Keratinocyte (primary cell): ENCODE measurements at places on chromosomes 5 and 9.
A peak's percentile ranks its signal among the peaks of the same experiment; 100 is the strongest.

DNA sequence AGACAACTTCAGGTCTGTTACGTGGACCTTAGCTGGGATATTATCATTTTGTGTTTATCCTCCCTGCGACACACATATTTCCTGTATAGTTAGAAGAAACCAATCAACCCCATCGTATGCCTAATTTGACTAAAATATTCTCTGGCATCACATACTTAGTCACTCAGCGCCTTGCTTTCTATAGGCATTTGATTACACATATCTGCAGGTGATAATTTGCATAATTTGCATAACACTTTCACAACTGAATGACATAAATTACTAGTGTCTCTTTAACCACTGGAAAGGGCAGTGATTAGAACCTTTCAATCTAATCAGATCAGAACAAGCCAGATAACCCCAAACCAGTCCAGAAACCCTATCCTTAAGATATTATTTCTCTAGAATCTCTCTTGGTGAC lies 390.2 kb downstream of the TLR4 start:
- H3K36me3 ChIP-seq: no peaks in the 10 kb centered on the region
- H3K27me3 ChIP-seq: no peaks in the 10 kb centered on the region

DNA sequence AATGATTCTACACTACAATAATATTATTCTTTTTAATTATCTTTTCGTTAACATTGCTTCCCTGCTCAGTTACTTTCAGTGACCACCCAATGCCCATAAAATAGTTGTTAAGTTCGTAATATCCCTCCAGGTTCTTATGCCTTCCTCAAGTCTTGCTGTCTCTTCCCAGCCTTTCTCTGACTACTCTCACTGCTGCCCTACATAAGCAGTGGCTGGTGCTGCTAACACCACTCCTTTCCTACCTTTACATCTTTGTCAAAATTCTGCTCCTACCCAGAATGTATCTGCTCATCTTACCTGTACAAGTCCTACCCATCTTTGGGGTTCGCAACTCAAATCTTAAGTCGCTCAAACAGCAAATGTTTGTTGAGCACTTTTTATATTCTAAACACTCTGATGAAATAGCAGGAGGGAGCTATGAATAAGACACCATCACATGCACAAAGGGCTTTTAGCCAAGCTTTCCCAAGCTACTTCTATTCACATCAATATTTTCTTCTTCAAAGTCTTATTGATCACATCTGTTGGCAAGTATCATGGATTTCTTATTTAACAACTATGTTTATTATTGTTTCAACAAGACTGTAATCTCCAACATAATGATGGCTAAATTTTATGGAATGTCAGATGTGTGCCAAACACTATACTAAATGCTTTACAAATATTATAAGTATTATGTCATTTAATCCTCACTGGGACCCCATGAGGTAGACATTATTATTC lies 29.5 kb downstream of the SLC25A46 start:
- DNase-seq: no peak
- H3K4me3 ChIP-seq: no peak overlapping the region
- no peaks in the 10 kb centered on the region for H3K27me3 ChIP-seq
- H3K4me1 ChIP-seq: no peaks in the 10 kb centered on the region

- H3K4me1 ChIP-seq: no peaks in the 10 kb centered on the region
- DNase-seq: no peak
- no peaks in the 10 kb centered on the region for H3K36me3 ChIP-seq
Measured at GRCh38 chr9:137136881-137137607, 1.9 kb upstream of the GRIN1 start.

GRCh38 chr5:99025298-99026045 lies 96.7 kb upstream of the CHD1 start:
- no peak overlapping the region for H3K4me3 ChIP-seq
- no peak overlapping the region for H3K27ac ChIP-seq
- H3K4me1 ChIP-seq: peaks cover under 1% of the 10 kb centered on the region
- no peaks in the 10 kb centered on the region for H3K27me3 ChIP-seq

GRCh38 chr9:118088090-118088489 lies 383.9 kb downstream of the TLR4 start:
- H3K27ac ChIP-seq: no peak overlapping the region
- H3K36me3 ChIP-seq: no peaks in the 10 kb centered on the region
- H3K4me1 ChIP-seq: no peaks in the 10 kb centered on the region
- no peak for DNase-seq

- H3K27me3 ChIP-seq: no peaks in the 10 kb centered on the region
- H3K36me3 ChIP-seq: peaks cover 36% of the 10 kb centered on the region
- H3K4me1 ChIP-seq: no peaks in the 10 kb centered on the region
- no peak overlapping the region for H3K4me3 ChIP-seq
- no peak for DNase-seq
Measured at GRCh38 chr5:154868702-154869101, 10.3 kb downstream of the CNOT8 start.

- no peaks in the 10 kb centered on the region for H3K4me1 ChIP-seq
- H3K27ac ChIP-seq: no peak overlapping the region
- H3K27me3 ChIP-seq: no peaks in the 10 kb centered on the region
- no peak overlapping the region for H3K4me3 ChIP-seq
- no peaks in the 10 kb centered on the region for H3K36me3 ChIP-seq
- DNase-seq: no peak
Measured at GRCh38 chr9:132823370-132824145, 54.5 kb downstream of the AK8 start.

DNA sequence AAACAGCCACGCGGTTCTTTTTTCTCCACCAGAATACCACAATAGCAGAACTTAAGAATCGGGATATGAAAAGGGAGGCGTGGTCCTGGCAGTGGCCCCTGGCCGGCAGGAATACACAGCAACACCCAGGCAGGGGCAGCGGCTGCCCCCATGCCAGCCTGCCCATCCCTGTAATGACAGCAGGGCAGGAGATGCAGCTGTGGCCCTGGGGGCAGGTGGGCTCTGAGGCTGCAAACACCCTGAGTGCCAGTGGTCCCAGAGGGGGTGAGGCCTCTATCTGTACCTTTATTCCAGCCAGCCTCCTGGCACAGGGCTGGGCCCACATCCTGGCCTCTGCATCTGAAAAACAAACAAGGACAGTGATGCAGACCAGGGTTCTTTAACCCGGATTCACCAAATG lies 12.4 kb downstream of the DIPK1B start:
- H3K4me1 ChIP-seq: peaks cover 45% of the 10 kb centered on the region
- no peak overlapping the region for H3K27ac ChIP-seq
- H3K4me3 ChIP-seq: no peak overlapping the region

- no peak overlapping the region for H3K27ac ChIP-seq
- no peaks in the 10 kb centered on the region for H3K27me3 ChIP-seq
- no peak for DNase-seq
- no peak overlapping the region for H3K4me3 ChIP-seq
Measured at GRCh38 chr5:56737951-56738606, 77.3 kb upstream of the MAP3K1 start.

DNA sequence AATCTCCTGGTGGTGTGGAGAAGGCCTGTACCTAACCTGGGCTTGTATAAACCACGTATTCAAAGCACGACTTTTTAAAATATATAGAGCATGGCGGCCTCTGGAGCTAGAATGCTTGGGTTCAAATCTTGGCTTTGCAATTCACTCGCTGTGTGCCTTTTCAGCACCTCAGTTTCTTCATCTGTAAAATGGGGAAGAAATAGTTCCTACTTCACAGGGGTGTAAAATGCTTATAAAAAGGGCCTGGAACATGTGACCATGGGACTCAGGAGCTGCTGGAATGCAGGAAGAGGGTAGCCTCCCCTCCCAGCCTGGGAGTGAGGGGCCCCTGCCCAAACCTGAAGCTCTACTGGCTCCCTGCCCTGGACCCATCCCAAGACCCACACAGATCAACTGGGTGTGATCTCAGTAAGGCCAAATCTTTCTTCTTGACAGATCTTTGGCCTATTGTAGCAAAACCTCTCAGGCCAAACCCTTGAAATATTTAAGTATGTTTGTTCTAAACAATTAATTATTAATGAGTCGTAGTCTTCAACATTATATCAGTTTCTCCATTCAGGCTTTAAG lies 269.0 kb downstream of the ZSWIM6 start:
- no peaks in the 10 kb centered on the region for H3K27me3 ChIP-seq
- H3K27ac ChIP-seq: no peak overlapping the region
- no peaks in the 10 kb centered on the region for H3K36me3 ChIP-seq
- DNase-seq: no peak

GRCh38 chr5:73853091-73853490 lies 227.1 kb downstream of the ARHGEF28 start:
- H3K27ac ChIP-seq: peak overlapping the region; percentile 59
- H3K36me3 ChIP-seq: peaks cover 17% of the 10 kb centered on the region
- H3K27me3 ChIP-seq: no peaks in the 10 kb centered on the region
- peaks cover 10% of the 10 kb centered on the region for H3K4me1 ChIP-seq
- no peak for DNase-seq

- H3K36me3 ChIP-seq: no peaks in the 10 kb centered on the region
- peak overlapping the region; percentile 78 for H3K27ac ChIP-seq
- no peaks in the 10 kb centered on the region for H3K27me3 ChIP-seq
Measured at GRCh38 chr9:93094658-93095204, 1.3 kb upstream of the CARD19 start.

GRCh38 chr9:84671586-84672521 lies 2.3 kb downstream of the NTRK2 start:
- H3K36me3 ChIP-seq: no peaks in the 10 kb centered on the region
- no peak overlapping the region for H3K27ac ChIP-seq
- H3K4me3 ChIP-seq: no peak overlapping the region
- H3K4me1 ChIP-seq: peaks cover 24% of the 10 kb centered on the region
- H3K27me3 ChIP-seq: peaks cover 24% of the 10 kb centered on the region
- no peak for DNase-seq

DNA sequence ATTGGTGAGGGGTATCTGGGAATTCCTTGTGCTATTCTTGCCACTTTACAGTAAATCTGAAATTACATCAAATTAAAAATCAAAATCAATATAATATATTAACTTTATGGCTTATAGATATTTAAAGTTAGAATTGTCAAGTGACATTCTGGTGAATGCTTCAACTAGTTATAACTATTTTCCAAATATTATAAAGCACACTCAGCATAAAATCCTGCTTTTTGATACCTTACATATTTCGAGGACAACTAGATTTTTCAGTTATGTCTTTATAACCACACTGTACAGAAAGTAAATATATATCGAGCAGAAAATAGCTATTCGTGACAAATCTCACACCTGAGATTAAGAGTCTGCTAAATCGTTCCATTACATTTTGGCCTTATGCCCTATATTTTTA lies 210.2 kb downstream of the PDE4D start:
- H3K36me3 ChIP-seq: no peaks in the 10 kb centered on the region
- no peak overlapping the region for H3K27ac ChIP-seq
- DNase-seq: no peak
- no peaks in the 10 kb centered on the region for H3K27me3 ChIP-seq
- peaks cover 8% of the 10 kb centered on the region for H3K4me1 ChIP-seq
- H3K4me3 ChIP-seq: no peak overlapping the region

- H3K4me3 ChIP-seq: no peak overlapping the region
- no peaks in the 10 kb centered on the region for H3K27me3 ChIP-seq
- H3K36me3 ChIP-seq: no peaks in the 10 kb centered on the region
- peaks cover 25% of the 10 kb centered on the region for H3K4me1 ChIP-seq
- H3K27ac ChIP-seq: no peak overlapping the region
Measured at GRCh38 chr9:92952906-92953610, 5.7 kb downstream of the FGD3 start.

DNA sequence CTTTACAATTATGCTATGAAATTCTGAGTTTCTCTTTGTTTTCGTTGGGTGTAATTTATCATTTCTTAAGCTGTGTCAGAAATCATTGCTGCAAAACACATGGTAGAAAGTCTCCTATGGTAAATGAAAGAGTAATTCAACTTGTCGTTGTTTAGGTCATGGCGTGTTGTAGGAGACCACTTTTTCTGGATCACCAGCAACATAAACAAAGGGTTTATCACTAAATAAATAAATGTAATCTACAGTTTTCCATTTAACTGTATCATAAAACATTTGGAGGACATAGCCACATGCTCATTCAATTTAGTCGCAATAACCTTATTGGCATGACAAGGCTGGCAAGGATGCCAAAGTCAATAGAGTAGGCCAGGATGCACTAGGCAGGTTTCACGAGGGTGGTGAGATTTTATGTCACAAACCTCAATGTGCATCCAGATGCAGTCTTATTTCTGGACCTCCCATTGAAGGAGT lies 154.4 kb upstream of the ERCC6L2 start:
- no peak overlapping the region for H3K4me3 ChIP-seq
- H3K27me3 ChIP-seq: no peaks in the 10 kb centered on the region
- no peaks in the 10 kb centered on the region for H3K4me1 ChIP-seq
- H3K27ac ChIP-seq: no peak overlapping the region
- no peak for DNase-seq
- no peaks in the 10 kb centered on the region for H3K36me3 ChIP-seq

DNA sequence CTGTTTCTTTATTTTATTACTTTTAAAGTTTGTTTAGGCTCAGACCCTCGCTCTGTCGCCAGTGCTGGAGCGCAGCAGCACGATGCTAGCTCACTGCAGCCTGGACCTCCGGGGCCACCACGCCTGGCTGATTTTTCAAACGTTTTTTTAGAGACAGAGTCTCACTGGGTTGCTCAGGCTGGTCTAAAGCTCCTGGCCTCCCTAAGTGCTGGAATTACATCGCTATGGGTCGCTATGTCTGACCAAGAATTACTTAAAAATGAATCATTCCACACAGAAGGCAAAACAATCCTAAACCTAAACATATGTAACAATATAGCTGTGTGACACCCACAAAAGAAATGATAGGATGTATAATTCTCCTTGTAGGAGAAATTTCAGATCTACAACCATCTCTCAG lies 86.9 kb upstream of the SIMC1 start:
- no peaks in the 10 kb centered on the region for H3K36me3 ChIP-seq
- no peaks in the 10 kb centered on the region for H3K27me3 ChIP-seq
- no peak for DNase-seq
- no peak overlapping the region for H3K4me3 ChIP-seq

- no peaks in the 10 kb centered on the region for H3K27me3 ChIP-seq
- H3K4me1 ChIP-seq: peaks cover 65% of the 10 kb centered on the region
- no peak overlapping the region for H3K4me3 ChIP-seq
- no peaks in the 10 kb centered on the region for H3K36me3 ChIP-seq
- peak; percentile 95 for DNase-seq
- H3K27ac ChIP-seq: peak overlapping the region; percentile 91
Measured at GRCh38 chr9:131733541-131734061, 6.3 kb downstream of the RAPGEF1 start.

DNA sequence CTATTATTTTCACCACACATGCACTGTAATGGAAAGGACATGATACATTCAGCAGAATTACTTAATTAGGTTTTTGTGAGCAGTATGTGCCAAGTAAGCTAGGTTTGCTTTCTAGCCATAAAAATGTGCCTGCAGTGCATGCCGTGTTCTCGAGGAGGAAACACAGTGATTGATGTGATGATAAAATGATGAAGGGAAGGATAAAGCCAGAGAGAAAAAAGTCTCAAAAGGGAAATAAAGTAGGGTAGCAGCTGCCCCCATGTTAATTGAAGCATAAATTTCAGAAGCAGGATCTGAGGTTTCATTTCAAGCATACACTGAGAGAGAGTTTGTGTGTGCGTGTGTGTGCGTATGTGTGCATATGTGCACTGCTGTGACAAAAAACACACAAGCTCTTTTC lies 714.2 kb upstream of the C9orf72 start:
- H3K4me1 ChIP-seq: no peaks in the 10 kb centered on the region
- H3K4me3 ChIP-seq: no peak overlapping the region
- no peaks in the 10 kb centered on the region for H3K36me3 ChIP-seq

DNA sequence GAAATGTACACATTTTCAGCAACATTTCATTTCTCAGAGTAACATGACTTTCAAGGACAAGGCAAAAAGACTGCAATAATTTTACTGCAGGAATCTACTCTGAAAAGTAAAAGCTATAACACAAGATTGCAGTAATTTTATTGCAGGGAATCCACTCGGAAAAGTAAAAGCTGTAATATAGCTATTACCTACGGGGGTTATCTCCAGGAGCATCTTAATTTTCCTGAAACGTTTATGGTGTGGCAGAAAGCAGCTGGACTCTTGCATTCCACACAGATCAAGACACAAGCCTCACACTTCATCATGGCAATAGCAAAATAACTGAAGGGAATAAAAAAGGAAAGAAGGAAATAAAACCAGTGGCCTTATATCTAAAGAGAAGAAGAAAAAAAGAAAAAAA lies 171.2 kb downstream of the TSSK1B start:
- H3K36me3 ChIP-seq: no peaks in the 10 kb centered on the region
- DNase-seq: no peak
- peaks cover 44% of the 10 kb centered on the region for H3K4me1 ChIP-seq
- no peak overlapping the region for H3K4me3 ChIP-seq
